ENCODE measurements at places on chromosomes 2 and 18. TPM values are rescaled to one million over a fixed set of nuclear protein-coding genes. Genes with fewer than 3 reads are reported as not detected.

Gene DPP10
- 0.18 TPM for total RNA-seq

DNA sequence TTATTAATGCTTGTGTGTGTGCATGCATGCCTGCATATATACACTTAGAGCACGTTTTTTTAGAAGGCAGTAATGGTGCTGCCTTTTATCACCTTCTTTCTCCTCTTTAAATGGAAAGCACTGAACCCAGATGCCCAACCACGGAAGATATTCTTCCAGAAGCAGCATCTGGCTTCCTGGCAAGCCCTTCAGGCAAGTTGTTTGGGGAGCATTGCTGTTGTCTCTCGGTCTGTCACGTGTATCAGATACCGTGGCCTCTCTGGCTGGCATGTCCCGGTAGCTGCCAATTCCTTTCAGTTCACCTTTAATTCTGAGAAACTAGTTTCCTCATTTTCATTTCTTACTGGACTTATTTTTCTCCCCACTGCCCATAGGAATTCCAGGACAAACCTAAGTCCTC, 587.8 kb downstream of the ARHGAP15 start:
- no peaks in the 10 kb centered on the region for H3K4me1 ChIP-seq
- no peak for DNase-seq
- H3K27ac ChIP-seq: no peak overlapping the region
- no peaks in the 10 kb centered on the region for H3K27me3 ChIP-seq

- H3K36me3 ChIP-seq: no peaks in the 10 kb centered on the region
- H3K27me3 ChIP-seq: no peaks in the 10 kb centered on the region
- no peaks in the 10 kb centered on the region for H3K4me1 ChIP-seq
- H3K27ac ChIP-seq: no peak overlapping the region
- no peak overlapping the region for H3K4me3 ChIP-seq
- no peak for DNase-seq
These were observed 171.7 kb upstream of the SOX11 start for GRCh38 chr2:5520463-5520972.

- peak; percentile 58 for DNase-seq
- H3K4me3 ChIP-seq: peak overlapping the region; percentile 63
- H3K36me3 ChIP-seq: no peaks in the 10 kb centered on the region
- H3K27me3 ChIP-seq: no peaks in the 10 kb centered on the region
- no peaks in the 10 kb centered on the region for H3K4me1 ChIP-seq
- peak overlapping the region; percentile 93 for H3K27ac ChIP-seq
These were observed 743 bp downstream of the XPO1 start for GRCh38 chr2:61537277-61537949.

DNA sequence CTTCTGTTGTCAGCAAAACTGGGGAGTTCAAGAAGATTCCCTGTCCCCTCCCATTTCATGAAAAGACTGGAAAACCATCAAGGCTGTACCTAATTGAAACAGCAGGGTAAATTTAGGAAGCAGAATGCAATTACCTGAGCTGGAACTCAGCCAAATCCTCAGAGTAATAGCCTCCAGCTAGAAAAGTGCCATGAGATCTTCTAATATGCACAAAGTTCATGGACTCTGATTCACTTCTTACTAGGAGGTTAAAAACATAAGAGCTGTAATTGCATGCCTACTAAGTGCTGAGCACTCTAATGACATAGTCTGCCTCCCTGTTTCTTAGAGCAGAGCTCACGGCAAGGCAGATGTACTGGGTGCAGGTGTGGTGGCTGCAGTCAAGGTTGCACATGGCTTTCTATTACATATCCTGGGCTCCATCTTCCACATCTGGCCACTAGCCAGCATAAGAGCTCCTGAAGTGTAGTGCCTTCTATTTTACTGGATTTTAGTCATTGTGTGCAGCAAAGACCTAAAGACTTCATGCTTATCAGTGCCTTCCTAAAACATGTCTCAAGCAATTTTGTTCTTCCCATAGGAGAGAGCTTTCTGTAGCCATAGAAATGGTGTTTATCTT, 341.7 kb downstream of the PTPRM start:
- H3K27me3 ChIP-seq: no peaks in the 10 kb centered on the region
- no peak overlapping the region for H3K4me3 ChIP-seq
- no peaks in the 10 kb centered on the region for H3K36me3 ChIP-seq
- no peaks in the 10 kb centered on the region for H3K4me1 ChIP-seq
- H3K27ac ChIP-seq: no peak overlapping the region

- H3K4me3 ChIP-seq: no peak overlapping the region
- DNase-seq: no peak
- H3K27me3 ChIP-seq: no peaks in the 10 kb centered on the region
- no peaks in the 10 kb centered on the region for H3K4me1 ChIP-seq
- peak overlapping the region; percentile 30 for H3K27ac ChIP-seq
These were observed 53.4 kb downstream of the LIMS1 start for GRCh38 chr2:108587621-108588020.

GRCh38 chr2:100753444-100753843, 66.5 kb upstream of the NPAS2 start:
- no peak overlapping the region for H3K27ac ChIP-seq
- H3K4me1 ChIP-seq: peaks cover 22% of the 10 kb centered on the region
- H3K27me3 ChIP-seq: no peaks in the 10 kb centered on the region

- H3K27me3 ChIP-seq: no peaks in the 10 kb centered on the region
- no peak overlapping the region for H3K4me3 ChIP-seq
- no peaks in the 10 kb centered on the region for H3K36me3 ChIP-seq
- no peaks in the 10 kb centered on the region for H3K4me1 ChIP-seq
- H3K27ac ChIP-seq: no peak overlapping the region
These were observed 188.8 kb downstream of the EN1 start for GRCh38 chr2:118658596-118659198.

- H3K27ac ChIP-seq: no peak overlapping the region
- H3K27me3 ChIP-seq: no peaks in the 10 kb centered on the region
- H3K4me3 ChIP-seq: no peak overlapping the region
- DNase-seq: no peak
These were observed 195.7 kb upstream of the ID2 start for GRCh38 chr2:8486141-8486540.

DNA sequence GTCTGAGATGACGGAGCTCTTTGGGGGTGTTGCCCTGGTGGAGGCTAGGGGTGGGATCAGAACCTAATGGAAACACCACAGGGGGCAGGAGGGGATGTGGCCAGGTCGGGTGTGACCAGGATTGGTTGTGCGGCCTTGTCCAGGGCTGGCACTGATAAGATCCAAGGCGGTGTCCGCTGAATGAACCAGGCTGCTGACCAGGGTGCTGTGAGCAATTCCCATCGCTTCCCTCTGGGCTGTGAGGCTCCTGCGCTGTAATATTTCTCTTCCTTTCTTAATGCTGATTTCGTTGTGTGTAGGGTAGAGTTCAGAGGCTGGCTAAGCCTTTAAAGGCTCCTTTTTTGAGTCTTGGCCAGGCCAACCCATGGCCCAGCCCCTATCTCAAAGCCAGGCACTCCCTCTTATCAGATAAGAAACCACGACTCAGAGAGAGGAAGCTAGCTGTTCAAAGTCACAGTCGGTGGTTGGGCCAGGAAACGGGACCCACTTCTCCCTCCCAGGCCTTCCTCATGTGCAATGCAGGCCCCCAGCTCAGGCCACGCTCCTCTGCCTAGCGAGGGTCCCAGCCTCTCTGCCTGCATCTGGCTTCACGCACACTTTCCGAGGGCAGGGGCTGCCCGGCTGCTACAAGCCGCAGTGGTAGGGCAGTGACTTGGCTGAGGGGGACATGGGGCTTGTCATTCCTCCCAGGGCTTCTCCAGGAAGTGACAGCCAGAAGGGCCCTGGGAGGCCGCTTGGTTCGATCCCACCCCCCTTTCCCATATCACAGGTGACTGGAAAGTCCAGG, 26.0 kb upstream of the FOSL2 start:
- no peak overlapping the region for H3K4me3 ChIP-seq
- no peaks in the 10 kb centered on the region for H3K36me3 ChIP-seq
- no peak for DNase-seq
- H3K27me3 ChIP-seq: no peaks in the 10 kb centered on the region
- no peak overlapping the region for H3K27ac ChIP-seq
- peaks cover 14% of the 10 kb centered on the region for H3K4me1 ChIP-seq

GRCh38 chr18:61856678-61857077, 36.1 kb downstream of the RNF152 start:
- H3K27me3 ChIP-seq: no peaks in the 10 kb centered on the region
- H3K4me1 ChIP-seq: no peaks in the 10 kb centered on the region
- peaks cover 4% of the 10 kb centered on the region for H3K36me3 ChIP-seq
- no peak overlapping the region for H3K4me3 ChIP-seq
- DNase-seq: no peak

GRCh38 chr2:132038179-132038882, 123.4 kb downstream of the ANKRD30BL start:
- H3K4me1 ChIP-seq: no peaks in the 10 kb centered on the region
- no peak for DNase-seq
- no peaks in the 10 kb centered on the region for H3K36me3 ChIP-seq
- H3K4me3 ChIP-seq: peak overlapping the region; percentile 16

Data from right lobe of liver (tissue), 6 donors.